ENCODE measurements at places on chromosomes 1 and 21.

DNA sequence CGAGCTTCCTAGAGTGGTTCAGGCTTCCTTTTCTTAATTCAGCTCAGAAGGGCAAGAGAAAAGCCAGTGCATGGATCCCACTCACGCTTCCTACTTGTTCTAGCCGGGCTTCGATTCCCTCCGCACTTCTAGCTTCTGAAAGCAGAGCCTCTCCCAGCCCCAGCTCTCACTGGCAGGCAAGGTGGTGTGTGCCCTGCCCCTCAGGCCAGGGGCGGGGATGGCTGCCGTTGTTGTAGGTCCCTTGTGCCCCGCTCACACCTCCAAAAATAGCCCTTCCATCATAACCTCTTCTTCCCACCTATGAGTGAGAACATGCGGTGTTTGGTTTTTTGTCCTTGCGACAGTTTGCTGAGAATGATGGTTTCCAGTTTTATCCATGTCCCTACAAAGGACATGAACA, 31.6 kb downstream of the BACE2 start:
- no peak for DNase-seq

- no peak for DNase-seq
Measured at GRCh38 chr1:160419838-160420169, 19.4 kb downstream of the VANGL2 start.

DNA sequence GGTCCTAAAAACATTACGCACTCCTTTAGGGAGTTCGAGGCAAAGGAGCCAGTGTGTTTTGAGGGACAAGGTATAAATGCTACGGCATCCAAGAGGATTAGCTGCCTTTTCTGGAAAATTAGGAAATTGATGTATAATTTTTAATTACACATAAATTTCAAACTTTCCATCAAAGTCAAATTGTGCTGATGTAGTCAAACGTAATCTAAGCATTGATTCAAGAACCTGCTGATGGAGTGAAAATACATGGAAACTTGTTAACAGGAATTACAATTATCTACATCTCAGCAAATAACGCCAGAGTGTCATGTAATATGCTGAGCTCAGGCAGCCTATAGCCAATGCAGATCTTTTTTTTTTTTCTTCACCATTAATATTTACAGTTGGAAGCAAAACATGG, 194.5 kb downstream of the CRB1 start:
- no peak for DNase-seq

- peak; percentile 67 for DNase-seq
Measured at GRCh38 chr1:145858238-145858900, 512 bp downstream of the PIAS3 start.

DNA sequence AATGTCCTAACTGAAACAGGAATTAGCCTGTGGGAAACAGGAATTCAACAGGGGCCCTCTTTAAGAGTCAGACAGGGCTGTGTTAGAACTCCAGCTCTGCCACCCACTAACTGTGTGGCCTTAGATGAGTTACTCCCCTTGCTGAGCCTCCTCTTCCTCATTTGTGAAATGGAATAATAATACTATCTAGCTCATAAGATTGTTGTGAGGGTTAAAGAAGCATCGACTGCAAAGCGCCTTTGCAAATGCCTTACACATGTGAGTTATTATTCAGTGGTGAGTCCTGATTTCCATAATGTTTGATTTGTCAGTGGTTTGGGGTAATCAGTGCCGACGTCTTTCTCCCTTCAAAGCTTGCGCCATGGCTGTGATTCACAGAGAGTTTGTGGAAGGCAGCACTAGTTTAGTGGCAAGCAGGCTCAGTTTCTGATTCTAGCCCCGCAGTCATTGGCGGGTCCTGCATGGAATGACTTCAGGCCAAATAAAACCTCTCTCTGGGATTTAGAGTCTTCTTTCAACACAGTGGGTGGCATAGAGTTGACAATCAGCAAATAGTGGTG, 388.5 kb downstream of the PLPP3 start:
- no peak for DNase-seq

DNA sequence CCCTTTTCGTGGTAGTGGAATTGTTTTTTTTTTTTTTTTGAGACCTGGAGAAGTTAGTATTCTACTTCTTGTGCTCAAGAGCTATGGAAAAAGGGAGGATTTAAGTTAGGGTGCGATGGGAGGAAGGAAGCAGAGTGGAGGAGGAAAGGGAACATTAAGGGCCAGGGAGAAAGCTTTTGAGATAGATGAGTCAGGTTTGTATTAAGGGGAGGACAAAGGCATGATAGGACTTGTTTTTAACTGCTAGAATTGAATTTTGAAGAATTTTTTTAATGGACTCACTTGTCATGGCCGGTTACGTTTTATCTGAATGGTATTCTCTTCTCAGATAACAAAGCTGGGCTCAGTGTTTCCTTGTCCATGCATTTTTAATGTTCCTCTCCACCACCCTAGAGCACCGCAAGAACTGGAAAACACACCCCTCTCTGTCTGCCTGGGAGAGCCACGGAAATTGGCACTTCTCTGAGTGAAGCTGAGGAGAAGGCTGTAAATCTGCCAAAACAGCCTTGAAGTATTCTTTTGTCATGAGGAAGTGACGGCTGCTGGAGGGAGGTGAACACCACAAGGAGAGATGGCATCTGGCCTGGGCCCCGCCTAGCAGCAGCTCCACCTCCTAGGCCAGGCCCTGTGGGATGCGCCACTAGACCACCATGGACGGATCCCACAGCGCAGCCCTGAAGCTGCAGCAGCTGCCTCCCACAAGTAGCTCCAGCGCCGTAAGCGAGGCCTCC, 3.5 kb downstream of the NIPAL3 start:
- DNase-seq, result no peak

DNA sequence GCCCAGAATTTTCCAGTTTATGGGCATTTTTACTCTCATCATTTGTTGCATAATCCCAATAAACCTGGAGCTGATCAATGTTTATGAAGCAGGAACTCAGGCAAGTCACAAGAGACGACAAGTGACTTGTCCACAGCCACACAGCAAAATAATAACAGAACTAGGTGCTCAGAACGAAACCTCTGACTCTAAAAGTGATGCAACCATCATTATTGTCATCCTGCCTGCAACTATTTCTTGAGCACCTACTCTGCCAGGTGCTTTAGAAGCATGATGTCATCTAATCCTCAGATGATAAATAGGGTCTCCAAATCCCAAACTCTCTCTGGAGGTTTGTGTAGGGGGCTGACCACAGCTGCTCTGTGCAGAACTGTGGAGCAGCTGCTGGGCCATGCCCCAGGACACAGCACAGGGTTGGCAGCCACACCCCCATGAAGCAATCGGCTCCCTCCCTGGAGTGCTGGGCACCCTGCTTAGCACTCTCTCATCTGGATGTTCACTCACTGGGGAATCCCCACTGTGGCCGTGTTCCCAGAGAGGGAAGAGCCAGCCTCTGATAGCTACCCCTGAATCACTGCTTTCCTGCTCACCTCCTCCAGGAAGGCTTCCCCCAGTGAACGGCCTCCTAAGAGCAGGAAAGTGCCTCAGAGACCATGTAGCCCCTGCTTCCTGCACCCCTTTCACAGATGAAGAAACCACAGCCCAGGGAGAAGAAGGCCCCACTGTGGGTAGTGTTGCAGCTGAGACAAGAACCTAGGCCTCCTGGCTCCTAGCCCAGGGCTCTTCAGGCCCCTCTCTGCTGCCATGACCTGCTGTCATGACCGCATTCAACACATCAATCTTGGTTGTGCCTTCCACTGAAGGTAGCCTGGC, 2.1 kb downstream of the TTC22 start:
- DNase-seq, result peak; percentile 76

GRCh38 chr1:220768126-220768601, 18.5 kb upstream of the MTARC1 start:
- no peak for DNase-seq

DNA sequence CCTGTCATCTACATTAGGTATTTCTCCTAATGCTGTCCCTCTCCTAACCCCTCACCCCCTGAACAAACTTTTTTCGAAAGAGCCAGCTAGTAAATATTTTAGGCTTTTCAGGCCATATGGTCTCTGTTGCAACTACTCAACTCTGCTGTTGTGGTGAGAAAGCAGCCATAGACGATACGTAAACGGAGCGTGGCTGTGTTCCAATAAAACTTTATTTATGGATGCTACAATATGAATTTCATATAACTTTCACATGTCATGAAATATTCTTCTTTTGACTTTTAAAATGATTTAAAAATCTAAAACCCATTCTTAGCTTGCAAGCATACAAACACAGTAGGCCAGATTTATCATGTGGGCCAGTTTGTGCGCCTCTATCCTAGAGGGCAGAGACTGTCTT, 11.2 kb upstream of the RPS6KA1 start:
- DNase-seq, result no peak

- DNase-seq, result peak; percentile 14
Measured at GRCh38 chr1:8408151-8408839, 90.4 kb downstream of the SLC45A1 start.

- DNase-seq, result no peak
Measured at GRCh38 chr1:244862354-244862698, 2.0 kb downstream of the HNRNPU start.

GRCh38 chr1:184289825-184290550, 96.8 kb upstream of the C1orf21 start:
- DNase-seq, result no peak

DNA sequence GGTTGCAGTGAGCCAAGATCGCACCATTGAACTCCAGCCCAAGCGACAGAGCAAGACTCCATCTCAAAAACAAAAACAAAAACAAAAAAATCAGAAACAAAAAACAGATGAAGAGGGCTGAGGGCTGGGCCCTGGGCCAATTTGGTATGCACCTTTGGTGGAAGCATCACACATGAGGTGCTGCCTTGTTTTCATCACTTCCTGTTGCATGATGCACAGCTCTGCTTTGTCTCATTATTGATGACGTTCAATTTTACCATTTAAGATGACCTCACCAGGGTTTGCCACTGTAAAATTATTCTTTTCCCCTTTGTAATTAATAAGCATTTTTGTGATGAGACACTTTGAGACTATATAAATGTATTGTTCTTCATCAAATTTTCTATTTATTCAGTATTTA, 9.8 kb upstream of the IFNAR2 start:
- no peak for DNase-seq

GRCh38 chr21:36155603-36156338, 853 bp upstream of the DOP1B start:
- DNase-seq, result no peak

- DNase-seq, result no peak
Measured at GRCh38 chr1:233639611-233640010, 25.7 kb downstream of the KCNK1 start.

DNA sequence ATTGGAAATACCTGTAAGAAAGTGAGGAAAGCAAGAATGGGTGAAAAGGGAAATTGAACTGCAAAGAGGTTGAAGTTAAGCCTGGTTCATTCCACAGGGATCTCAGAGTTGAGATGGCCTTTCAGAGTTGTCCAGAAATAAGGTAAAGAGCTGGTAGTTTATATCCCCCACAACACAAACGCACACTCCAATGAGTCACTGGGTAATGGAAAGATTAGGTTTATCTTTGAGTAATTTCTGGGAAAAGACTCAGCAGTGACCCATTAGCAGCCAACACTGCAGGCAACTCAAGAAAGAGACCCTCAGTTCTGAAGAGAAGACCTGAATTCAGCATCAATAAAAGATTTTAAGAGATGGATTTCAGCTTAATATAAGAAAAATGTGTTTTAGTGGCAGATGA, 485.5 kb downstream of the PTPRC start:
- DNase-seq, result no peak

DNA sequence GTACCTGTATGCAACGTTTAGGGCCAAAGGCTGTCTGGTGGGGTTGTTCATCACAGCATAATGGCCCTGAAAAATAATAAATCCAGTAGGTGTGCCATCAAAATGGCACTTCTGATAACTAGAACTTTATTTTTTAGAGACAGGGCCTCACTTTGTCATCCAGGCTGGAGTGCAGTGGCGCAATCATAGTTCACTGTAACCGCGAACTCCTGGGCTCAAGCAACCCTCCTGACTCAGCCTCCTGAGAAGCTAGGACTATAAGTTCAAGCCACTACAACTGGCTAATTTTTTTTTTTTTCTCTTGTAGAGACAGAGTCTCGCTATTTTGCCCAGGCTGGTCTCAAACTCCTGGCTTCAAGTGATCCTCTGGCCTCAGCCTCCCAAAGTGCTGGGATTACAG, 4.7 kb downstream of the SNAPIN start:
- DNase-seq, result no peak

- DNase-seq, result no peak
Measured at GRCh38 chr1:156682166-156682890, 5.1 kb upstream of the NES start.

DNA sequence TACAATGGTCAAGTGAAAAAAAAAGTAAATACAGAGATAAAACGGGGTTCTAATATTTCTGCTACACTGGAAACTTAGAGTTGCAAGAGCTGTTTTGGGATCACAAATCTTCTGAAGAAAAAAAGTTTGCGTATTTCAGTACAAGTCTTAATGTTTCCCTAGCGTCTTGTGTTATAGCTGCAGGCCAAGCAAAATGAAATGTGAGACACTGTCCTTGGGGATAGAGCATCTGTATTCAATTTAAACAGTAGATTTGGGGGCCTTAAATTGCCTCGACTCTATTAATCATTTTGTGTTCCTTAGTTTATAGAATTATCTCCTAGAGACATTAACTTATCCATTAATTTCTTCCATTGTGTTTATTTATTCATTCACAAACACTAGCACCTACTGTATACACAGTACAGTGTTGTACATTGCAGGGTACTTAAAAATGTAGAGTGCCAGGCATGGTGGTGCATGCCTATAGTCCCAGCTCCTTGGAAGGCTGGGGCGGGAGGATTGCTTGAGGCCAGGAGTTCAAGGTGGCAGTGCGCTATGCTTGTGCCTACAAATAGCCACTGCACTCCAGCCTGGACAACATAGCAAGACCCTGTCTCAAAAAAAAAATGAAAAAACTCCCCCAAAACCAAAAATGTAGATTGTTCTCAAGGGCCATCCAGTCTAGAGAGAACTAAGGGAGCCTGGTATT, 7.9 kb downstream of the DISC1 start:
- DNase-seq, result no peak

- DNase-seq, result no peak
Measured at GRCh38 chr1:20017741-20018140, 38.3 kb upstream of the PLA2G2A start.

DNA sequence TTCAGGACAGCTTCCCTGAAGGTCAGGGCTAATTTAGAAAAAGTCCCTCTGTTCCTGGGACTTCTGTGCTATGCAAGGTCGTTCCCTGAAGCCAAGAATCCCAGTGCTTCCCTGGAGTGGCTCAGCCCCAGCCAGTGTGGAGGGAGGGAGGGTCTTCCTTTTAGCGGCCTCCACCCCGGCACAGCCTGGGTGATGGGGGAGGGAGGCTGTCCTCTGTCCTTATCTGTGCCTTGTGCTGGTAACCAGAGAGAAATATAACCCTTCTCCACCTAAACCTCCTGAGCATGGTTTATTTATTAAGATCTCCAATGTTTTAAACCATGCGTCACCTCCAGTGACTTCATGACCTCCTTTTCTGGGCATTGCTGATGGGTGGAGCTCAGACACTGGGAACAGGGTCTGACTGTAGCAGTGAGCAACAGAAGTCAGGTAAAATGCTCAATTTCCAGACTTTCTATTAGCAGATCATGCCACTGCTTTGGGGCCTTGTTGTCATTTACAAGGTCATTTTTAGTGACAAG, 157.1 kb downstream of the DSCAM start:
- DNase-seq, result no peak

DNA sequence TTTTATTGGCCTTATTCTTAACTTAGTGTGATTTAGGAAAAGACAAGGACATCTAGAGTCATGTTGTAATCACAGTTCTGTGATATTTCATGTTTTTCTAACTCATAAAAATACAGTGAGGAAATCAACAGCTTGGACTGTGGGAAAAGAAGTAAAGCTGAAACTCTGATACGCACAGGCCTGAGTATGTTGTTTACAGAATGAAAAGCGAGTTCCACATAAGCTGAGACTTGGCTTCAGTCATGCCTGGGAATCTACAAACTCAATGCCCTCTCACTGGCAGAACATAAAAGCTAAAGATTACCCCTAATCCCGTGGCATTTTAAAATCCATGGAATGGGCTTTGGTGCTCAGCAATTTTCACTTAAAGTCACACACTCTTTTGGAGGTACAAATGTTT, 23.6 kb upstream of the ATP5PO start:
- no peak for DNase-seq

Measured in activated T-cell treated with anti-CD3 and anti-CD28 coated beads, Interleukin-2, amount 50 U/mL, for 48 hours (primary cell).